ENCODE measurements at places on chromosomes 3 and 15. TPM values are rescaled to one million over a fixed set of nuclear protein-coding genes. Genes with fewer than 3 reads are reported as not detected.

Gene MUC20
- total RNA-seq = 1.3 TPM

Gene CA12
- total RNA-seq = 17.1 TPM

Gene RYR3
- not detected for total RNA-seq

Gene PGBD4
- total RNA-seq = 1.7 TPM

Gene CSK
- total RNA-seq = 41.1 TPM

Gene SLC28A1
- not detected for total RNA-seq

Gene GNAT1
- not detected for total RNA-seq

Gene SACM1L
- total RNA-seq = 26.8 TPM

Gene ERICH6
- total RNA-seq = not detected

Gene SYNPR
- not detected for total RNA-seq

Gene IQCF5
- not detected for total RNA-seq

Gene GOLGA8H
- 0.15 TPM for total RNA-seq

Gene EFCC1
- 0.73 TPM for total RNA-seq

Gene FBXO40
- not detected for total RNA-seq

Gene SERINC4
- total RNA-seq = not detected

Gene AGBL1
- total RNA-seq = 0.73 TPM

Gene RTP1
- total RNA-seq = not detected

Gene SLITRK3
- not detected for total RNA-seq

Gene VIPR1
- not detected for total RNA-seq

Gene SLC9C1
- 0.73 TPM for total RNA-seq

Gene IGF2BP2
- 57.4 TPM for total RNA-seq

Gene FOXB1
- not detected for total RNA-seq

Gene TAGLN3
- not detected for total RNA-seq

Gene BDH1
- total RNA-seq = 22.3 TPM

Gene MUC4
- total RNA-seq = not detected

Gene GRIP2
- total RNA-seq = not detected

Gene SLC26A6
- total RNA-seq = 65.6 TPM

Gene AVEN
- 12.2 TPM for total RNA-seq

Gene KIF23
- total RNA-seq = 51.1 TPM
